ENCODE measurements at places on chromosomes 11 and 22. TPM values are rescaled to one million over a fixed set of nuclear protein-coding genes. Genes with fewer than 3 reads are reported as not detected.

Gene APOL3
- 10.1 TPM for total RNA-seq

Gene ZNF280A
- not detected for total RNA-seq

Gene P2RY6
- total RNA-seq: not detected

Gene HBD
- total RNA-seq: not detected

GRCh38 chr11:90392692-90393091 lies 169.8 kb upstream of the CHORDC1 start:
- no peak for DNase-seq

GRCh38 chr11:811446-812245 lies 1.9 kb downstream of the RPLP2 start:
- no peak for DNase-seq

DNA sequence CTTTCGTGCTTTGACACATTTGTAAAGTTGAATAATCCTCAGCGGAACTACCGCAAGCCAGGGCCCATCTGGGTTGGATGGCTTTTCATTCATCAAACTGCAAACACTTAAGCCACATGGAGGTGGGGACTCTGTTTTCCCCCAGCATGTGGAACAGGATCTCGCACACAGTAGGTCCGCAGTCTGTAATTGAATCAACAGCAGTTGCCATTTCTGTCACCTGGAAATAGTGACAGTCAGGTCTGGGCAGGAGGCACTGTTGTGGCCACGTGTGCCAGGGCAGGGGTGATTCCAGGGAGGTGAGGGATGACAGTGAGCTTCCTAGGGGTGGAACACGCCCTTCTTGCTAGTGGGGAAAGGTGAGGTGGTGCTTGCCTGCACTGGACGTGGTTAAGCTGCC lies 50.7 kb upstream of the ANO1 start:
- peak; percentile 63 for DNase-seq

DNA sequence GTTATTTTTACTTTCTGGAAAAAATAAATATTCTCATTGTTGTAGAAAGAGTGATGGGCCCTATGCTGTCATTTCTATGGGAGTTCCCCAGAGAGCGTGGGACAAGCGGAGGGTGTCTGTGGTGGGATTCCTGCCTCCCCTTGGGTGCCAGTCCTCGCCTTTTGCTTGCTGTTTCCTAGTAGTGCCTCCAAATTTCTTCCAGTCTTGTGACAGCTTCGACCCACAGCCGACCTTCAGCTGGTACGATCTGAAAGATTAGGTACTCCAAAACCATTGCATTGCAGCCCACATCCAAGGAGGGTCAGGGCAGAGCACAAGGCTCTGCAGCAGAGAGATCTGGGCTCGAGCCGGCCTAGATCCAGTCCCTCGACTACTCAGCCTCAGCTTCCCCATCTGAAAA lies 58.9 kb upstream of the EMID1 start:
- no peak for DNase-seq

- DNase-seq: no peak
These were observed 1.8 kb downstream of the GALR3 start for GRCh38 chr22:37824674-37825641.

DNA sequence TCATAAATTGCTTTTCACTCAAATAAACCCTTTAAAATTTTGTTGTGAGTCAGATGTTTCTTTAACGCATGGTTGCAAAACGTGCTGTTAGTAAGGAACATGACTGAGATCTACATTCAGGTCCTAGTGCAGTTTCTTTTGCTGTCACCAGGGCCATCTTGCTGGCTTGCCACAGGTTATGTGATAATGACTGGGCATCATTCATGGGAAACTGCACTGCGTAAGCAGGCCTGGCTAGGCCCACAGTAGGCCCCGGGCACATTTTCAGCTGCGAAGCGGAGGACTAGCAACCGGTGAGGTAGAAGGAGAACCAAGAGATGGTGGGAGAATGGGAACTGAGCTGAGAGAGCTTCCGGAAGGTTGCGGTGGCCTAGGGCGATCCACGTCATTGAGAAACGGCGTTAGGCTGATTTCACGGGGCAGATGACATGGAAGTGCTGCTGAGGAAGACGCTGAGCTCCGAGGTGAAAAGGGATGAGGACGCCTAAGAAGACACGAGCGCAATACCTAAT lies 3.2 kb upstream of the KLHDC7B start:
- no peak for DNase-seq

GRCh38 chr11:2567026-2567671 lies 122.3 kb downstream of the KCNQ1 start:
- no peak for DNase-seq

- no peak for DNase-seq
These were observed 6.6 kb downstream of the FLRT1 start for GRCh38 chr11:64042301-64042700.

Data from osteocyte (in vitro differentiated cells).